ENCODE measurements at places on chromosomes 4 and X. TPM values are rescaled to one million over a fixed set of nuclear protein-coding genes. Genes with fewer than 3 reads are reported as not detected.

DNA sequence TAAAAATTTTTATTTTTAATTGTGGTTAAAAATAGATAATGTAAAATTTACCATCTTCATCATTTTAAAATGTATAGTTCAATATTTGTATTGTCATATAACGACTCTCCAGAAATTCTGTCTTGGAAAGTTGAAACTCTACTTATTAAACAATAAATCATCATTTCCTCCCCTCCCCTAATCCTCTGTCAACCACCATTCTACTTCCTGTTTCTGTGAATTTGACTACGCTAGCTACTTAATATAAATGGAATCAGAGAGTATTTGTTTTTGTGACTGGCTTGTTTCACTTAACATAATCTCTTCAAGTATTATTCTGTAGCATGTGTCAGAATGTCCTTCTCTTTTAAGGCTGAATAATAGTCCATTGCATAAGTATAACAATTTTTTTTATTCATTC lies 729.0 kb upstream of the AADAT start:
- no peak for DNase-seq

GRCh38 chr4:81604683-81605218 lies 133.0 kb upstream of the RASGEF1B start:
- DNase-seq: no peak

- no peak for DNase-seq
Measured at GRCh38 chrX:101483705-101484104, 1.6 kb upstream of the ARMCX4 start.

Gene PIGA
- polyA plus RNA-seq: 3.6 TPM
